ENCODE measurements at places on chromosomes 4 and X.

DNA sequence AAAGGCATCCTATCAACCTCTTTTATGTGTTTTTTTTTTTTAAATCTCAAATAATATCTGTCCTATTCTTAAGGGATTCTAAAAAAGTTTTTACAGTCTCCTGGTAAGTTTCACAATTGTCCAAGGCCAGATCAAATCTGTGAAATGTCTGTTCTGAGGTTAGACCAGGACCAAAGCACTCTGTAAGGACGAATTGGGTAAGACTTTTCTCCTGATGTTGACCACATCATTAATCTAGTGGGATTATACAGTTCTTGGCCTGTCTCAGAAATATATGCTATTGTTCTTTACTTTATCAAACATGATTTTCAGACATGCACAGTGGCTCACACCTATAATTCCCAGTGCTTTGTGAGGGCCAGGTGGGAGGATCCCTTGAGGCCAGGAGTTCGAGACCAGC is 45.8 kb upstream of the TMEM131L start:
- no peak for DNase-seq

DNA sequence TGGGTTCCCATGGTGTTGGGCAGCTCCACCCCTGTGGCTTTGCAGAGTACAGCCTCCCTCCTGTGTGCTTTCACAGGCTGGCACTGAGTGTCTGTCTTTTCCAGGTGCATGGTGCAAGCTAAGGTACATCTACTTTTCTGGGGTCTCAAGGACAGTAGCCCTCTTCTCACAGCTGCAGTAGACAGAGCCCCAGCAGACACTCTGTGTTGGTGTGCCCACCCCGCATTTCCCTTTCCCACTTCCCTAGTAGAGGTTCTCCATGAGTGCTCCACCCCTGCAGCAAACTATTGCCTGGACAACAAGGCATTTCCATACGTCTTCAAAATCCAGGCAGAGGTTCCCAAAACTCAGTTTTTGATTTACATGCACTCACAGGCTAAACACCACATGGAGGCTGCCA is 143.0 kb downstream of the TECRL start:
- no peak for DNase-seq

GRCh38 chr4:8130346-8131066 is 28.1 kb downstream of the ABLIM2 start:
- no peak for DNase-seq

GRCh38 chr4:114267976-114268375 is 288.5 kb upstream of the ARSJ start:
- DNase-seq = no peak

- DNase-seq = no peak
Observed at GRCh38 chrX:118660085-118660484, 67.3 kb upstream of the IL13RA1 start.

DNA sequence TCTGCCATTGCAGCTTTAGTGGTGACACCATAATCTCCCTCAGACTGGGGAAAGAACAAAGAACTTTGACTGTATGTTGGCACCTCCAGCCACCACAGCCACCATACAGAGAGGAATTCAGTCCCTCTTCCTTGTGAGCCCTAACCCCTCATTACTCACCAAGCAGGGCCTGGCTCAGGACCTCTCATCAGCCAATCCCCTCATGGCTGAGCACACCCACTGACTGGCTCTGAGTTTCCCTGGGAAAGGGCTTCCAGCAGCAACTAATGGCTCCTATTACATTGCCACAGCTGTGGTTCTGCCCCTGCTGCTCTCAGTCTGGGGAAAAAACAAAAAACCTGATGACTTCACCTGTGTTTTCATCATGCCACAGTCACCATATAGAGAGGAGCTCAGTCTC is 1482.6 kb downstream of the FAM133A start:
- no peak for DNase-seq

DNA sequence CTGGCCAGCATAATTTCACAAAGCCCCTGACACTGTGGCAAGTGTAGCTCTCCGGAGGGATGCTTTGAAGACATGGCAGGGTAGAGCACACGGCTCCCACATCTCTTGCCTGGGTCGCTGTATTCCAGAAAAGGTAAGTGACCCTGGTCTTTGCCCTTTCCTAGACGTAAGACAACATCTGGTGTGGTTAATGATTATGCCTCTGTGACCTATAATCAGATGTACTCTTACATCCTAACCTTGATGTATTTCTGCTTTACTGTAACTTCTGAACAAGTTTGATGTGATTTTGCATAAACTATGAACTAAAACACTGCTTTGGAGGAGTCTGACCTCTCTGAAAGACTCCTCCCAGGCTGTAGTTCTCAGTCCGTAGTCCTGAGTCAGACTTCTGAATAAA is 59.1 kb upstream of the ACSL1 start:
- DNase-seq = no peak

DNA sequence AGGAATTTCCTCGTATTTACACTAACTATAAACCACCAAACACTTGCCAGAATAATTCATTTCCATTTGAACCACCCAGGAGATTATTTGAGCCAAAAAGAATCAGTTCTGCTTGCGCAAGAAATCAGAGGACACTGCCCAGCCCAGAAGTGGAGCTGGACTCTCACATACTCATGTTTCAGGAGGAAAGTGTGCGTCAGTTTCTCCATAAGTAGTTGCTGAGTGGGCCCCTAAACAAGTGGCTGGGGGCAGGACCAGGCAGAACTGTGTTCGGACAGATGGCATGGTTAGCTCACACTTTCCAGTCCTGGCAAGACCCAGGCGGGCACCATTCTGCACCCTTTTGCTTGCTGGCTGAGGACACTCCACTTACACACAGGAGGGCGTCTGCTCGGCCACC is 38.8 kb downstream of the BTC start:
- DNase-seq = no peak

Data from AG20443 (cell line).